ENCODE measurements at places on chromosomes 16 and 17. TPM values are rescaled to one million over a fixed set of nuclear protein-coding genes. Genes with fewer than 3 reads are reported as not detected.

GRCh38 chr17:77461277-77462057 lies 320.7 kb downstream of the SEC14L1 start:
- no peak for DNase-seq

DNA sequence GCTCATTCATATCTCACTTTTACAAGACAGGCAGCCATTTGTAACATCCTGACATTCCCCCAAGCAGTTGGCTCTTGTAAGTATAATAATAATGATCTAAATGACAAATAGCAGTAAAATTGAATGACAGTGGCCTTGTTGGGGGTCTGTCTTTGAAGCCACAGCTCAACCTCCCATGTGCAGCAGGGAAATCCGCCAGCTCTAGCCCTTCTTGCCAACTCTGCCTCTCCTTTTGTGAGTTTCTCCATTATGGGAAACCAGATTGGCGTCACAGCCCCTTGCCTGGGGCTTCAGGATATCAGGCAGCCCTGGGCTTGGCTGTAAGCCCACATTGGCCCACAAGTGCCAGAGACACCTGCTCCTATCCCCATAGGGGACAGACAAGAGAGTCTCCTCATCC lies 70.4 kb upstream of the CACNG5 start:
- no peak for DNase-seq

- DNase-seq = no peak
Observed at GRCh38 chr16:88070989-88071625, 119.9 kb downstream of the BANP start.

- DNase-seq = peak; percentile 18
Observed at GRCh38 chr16:57126411-57126810, 34.0 kb downstream of the CPNE2 start.

DNA sequence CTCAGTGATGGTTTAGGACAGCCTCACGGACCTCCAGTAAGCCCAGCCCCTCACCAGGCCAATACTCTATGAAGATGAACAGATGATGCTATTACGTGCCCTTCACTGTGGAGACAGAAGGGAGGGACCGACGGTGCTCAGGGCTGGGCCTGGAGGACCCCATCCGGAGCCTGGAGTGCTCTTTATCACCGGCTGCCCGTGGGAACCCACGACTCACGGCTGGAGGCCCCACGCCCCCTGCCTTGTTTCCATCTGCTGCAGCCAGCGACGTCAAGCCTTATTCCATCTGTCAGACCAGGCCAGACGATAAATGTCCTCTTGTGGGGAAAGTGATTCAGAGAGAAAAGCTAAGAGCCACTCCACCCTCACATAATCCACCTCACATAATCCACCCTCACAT lies 4.0 kb upstream of the TIMM22 start:
- no peak for DNase-seq

DNA sequence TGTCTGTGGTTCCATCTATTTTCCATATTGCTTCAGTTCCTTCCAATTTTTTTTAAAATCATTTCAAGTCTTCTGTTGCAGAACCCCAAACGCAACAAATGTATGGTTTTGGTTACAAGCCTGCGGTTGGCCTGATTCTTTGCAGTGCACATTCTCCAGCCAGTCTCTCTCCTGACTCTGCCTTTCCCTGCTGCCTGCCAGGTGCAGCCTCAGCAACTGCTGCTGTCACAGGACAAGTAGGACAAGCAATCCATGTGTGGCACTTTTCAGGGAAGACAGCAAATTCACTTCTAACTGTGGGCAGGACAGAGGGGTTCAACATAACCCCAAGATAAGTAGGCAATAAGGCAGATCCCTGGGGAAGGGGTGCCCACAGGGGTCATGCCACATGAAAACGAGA lies 24.2 kb downstream of the EMP2 start:
- DNase-seq = no peak

SMPD3 gene
- 0.12 TPM for total RNA-seq

DNA sequence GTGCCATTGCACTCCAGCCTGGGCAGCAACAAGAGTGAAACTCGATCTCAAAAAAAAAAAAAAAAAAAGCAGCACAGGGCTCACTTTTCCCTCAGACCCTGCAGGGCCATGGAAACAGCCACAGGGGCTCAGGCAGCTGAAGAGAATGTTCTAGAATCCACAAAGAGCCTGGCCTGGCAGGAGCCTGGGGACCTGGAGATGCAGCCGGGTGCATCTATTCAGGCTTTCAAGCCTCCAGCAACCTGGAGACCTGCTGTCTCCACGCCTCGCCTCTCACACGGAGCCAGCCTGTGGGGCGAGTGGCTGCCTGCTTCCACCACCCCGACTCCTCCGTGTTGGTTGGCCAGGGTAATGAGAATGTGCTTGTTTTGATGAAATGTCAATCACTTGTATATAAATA lies 44.0 kb upstream of the MEAK7 start:
- no peak for DNase-seq

XYLT1 gene
- total RNA-seq = 6.8 TPM

- peak; percentile 48 for DNase-seq
Observed at GRCh38 chr16:55035029-55035428, 104.4 kb downstream of the IRX5 start.

- no peak for DNase-seq
Observed at GRCh38 chr16:82129881-82130280, 40.1 kb downstream of the MPHOSPH6 start.

DNA sequence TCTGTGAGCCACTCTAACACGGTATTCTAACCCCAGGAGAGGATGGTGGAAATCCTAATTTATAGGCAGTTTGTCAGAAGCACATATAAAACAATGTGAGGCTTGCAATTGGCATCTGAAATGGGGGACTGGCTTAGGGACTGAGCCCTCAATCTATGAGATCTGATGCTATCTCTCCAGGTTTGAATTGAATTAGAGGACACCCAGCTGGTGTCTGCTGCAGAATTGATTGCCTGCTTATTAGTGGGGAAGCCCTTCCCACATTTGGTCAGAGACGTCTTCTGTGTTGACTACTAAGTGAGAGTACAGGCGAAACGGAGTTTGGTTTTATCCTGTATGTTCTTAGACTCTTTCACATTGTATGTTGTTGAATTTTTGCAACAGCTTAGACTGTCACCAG lies 13.6 kb upstream of the TMIGD1 start:
- DNase-seq = no peak

GRCh38 chr17:21417921-21418320 lies 41.8 kb downstream of the KCNJ12 start:
- DNase-seq = no peak

- no peak for DNase-seq
Observed at GRCh38 chr17:59389066-59389465, 57.6 kb downstream of the YPEL2 start.

DNA sequence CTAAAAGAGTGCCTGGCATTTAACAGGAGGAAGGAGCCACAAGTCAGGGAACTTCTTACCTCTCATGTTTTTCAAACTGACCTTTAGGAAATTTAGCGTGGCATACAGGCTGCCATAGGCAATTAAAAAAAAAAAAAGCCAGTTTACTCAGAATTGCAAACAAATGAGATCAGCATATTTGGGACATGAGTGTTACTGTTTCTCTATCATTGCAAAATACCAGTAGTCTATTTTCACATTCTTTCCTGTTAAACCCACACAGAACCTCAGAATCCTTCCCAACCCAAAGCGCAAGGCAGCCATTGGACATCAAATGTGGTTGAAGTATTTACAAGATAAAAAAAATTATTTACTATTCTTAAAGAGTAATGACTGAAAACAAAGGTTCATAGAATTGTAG lies 366.4 kb upstream of the DYNLRB2 start:
- no peak for DNase-seq

- DNase-seq = no peak
Observed at GRCh38 chr17:39699818-39700147, at the start of gene ERBB2. TSS of gene ERBB2 (plus strand) at chr17:39700064. CDS start at chr17:39700239, 175 bp downstream.

DNA sequence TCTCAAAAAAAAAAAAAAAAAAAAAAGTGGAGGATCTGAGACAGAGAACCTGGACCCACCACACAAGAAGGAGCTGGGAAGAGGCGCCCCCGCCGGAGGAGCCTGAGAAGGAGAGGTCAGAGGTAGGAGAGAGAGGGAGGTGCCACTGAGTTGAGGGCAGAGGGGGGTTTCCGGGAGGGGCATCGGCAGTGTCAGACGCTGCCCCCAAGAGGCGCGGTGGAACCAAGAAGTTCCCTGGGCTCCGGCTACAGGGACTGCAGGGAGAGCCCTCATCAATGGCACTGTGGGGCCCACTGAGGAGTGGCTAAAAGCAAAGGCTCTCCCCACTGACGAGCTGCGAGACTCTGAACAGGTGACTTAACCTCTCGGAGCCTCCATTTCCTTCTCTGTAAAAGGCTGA lies 4.2 kb downstream of the CCDC42 start:
- DNase-seq = peak; percentile 64

DNA sequence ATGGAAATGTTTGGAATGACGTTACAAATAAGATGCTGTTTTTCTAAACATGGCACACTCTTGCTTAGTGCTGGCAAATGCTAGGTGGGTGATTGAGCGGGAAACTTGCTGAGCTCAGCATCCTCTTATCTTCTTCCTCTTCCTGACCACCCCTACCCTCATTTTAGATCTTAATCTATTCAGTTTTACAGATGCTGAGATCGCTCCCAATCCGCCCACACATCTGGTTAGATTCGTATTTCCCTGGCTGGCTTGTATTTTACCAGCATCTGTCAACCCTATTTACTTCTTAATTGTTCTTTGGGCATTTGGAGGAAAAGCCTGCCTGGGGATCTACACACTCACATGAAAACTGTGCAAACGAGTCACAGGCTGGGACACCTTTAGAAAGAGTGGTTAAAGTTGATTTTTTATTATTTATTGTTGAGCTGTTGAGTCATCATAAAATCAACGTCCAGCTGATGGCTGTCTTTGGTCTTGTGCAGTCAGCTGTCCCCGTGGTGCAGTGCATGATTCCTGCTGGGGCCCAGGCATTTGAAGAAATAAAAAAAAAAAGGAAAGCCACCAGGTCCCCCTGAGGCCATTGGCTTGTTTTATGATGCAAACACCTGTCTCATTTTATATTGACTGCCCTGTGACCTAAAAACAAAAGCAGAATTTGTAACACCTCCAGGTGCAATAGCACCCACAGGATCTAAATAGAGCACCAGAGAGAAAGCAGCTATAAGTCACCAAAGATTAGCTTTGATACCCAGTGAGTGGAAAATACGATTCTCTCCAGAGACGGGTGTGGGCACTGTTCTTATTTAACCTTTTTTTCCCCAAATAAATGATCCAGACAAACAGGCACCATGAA lies 258.6 kb downstream of the HS3ST3B1 start:
- DNase-seq = no peak

NMRAL1 gene
- 55.0 TPM for total RNA-seq

DNA sequence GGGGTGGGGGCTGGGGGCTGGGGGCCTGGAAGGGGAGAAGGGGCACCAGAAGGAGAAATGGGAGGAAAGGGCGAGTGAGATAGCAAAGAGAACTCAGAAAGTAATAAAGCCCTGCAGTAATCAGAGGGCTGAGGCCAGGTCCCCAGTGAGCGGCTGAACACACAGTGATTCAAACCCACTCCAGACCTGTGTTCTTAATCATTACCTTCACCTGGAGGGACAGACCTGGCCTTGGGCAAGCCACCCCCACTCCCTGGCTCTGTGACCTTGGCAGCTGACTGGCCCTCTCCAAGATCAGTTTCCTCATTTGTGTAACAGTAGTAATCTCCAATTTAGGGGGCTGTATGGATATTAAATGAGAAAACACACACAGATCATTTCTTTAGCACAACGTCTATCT lies 150.4 kb downstream of the WWOX start:
- no peak for DNase-seq

DNA sequence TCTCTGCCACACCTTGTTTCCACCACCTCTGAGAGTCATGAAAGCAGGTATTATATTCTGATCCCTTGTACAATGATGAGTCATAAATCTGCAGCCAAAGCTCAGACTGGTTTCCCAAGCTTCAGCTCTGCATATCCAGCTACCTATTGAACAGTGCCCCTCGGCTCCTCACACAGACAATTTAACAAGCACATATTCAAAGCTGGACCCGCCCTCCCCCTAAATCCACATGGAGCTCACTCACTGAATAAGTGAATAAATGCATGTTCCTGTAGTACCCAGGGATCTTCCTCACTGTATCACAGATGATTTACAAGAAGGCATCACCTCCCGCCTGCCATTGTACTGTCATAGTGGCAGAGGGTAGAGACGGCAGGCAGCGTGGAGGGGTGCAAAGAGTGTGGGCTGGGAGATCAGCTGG lies 516.4 kb downstream of the GRIN2A start:
- DNase-seq = no peak

DNA sequence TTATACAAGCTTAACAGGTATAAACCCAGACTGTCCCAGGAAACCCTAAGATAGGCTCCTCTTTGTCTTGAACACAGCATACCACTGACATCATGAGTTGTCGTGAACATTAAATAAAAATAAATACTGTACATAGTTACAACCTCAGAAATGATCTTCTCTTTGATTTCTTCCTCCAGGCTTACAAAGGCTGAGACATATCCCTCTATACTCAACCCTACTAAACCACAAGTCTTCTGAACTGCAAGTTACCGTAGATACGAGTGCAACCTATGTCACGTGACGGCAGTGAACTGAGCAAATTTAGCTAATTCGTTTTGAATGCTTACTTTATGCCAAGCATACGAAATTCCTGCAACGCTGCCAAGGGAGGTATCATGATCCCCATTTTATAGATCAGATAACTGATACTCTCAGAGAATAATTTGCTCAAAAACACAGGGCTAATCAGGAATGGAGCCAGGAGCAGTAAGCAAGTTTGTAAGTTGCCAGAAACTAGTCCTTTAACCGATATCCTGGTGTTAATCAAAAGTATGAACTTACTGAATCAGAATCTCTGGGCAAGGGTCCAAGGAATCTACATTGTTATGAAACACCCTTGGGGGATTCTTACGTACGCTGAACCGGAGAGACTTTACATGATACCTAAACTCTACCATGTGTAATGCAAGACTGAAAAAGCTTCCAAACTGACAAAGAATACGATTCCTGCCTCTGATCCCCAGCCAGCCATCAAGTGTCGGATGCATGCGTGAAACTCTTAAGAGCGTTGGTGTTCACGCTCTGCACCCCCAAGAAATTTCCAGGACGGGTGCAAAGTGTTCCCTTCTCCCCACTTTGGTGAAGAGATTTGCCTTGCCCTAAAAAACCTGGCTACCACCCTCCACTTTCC lies 106.2 kb downstream of the XYLT1 start:
- peak; percentile 72 for DNase-seq

CORO1A gene
- total RNA-seq = 1,051 TPM

DNA sequence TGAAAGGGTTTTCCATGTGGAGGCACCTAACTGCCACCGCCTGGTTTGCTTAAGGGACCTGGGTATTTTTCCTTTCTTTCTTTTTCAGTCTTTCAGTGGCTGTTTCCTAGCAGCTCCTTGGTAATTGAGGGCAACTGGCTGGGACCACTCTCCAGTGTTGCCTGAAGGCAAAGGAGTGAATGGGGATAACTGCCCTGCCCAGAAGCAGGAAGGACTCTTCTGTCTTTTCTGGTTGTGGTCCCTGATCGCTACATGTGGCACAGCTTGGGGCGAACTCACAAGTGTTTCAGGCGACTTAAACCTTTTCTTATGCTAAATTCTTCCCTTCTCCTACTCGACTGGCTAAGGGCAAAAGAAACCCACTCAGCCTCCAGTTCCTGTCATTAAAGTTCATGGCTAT lies 10.1 kb upstream of the TMEM98 start:
- no peak for DNase-seq
